CD4-positive, alpha-beta T cell (primary cell): ENCODE measurements at places on chromosomes 4 and X.
A peak's percentile ranks its signal among the peaks of the same experiment; 100 is the strongest.

GRCh38 chr4:33658971-33659370 is 2585.3 kb downstream of the ARAP2 start:
- H3K36me3 ChIP-seq, result no peaks in the 10 kb centered on the region
- no peak overlapping the region for H3K27ac ChIP-seq
- no peak for DNase-seq
- no peaks in the 10 kb centered on the region for H3K27me3 ChIP-seq

GRCh38 chr4:147513091-147513490 is 32.2 kb downstream of the EDNRA start:
- no peaks in the 10 kb centered on the region for H3K27me3 ChIP-seq
- no peaks in the 10 kb centered on the region for H3K4me1 ChIP-seq
- no peak for DNase-seq
- H3K36me3 ChIP-seq, result no peaks in the 10 kb centered on the region

DNA sequence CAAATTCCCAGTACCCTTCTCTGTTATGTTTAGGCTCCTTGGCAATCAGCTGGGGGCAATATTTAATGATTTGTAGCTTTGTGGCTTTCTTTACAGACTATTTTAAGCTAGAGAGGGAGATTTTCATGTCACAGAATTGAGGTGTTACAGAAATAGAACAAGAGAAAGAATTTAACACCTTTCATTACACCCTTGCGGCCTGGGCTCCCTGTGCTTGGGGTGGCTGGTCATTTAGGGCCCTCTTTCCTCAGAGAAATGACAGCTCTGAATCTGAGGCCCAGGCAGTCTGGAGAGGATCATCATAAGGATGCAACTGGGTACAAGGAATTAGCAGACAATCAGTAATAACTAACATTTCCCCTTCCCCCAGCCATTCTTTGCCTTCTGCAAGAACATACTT is 104.5 kb upstream of the INTU start:
- H3K36me3 ChIP-seq, result no peaks in the 10 kb centered on the region
- H3K4me3 ChIP-seq, result no peak overlapping the region
- no peaks in the 10 kb centered on the region for H3K27me3 ChIP-seq
- H3K27ac ChIP-seq, result no peak overlapping the region
- no peaks in the 10 kb centered on the region for H3K4me1 ChIP-seq

GRCh38 chr4:186778134-186778533 is 54.5 kb upstream of the FAT1 start:
- DNase-seq, result no peak
- H3K4me1 ChIP-seq, result no peaks in the 10 kb centered on the region
- no peak overlapping the region for H3K27ac ChIP-seq

DNA sequence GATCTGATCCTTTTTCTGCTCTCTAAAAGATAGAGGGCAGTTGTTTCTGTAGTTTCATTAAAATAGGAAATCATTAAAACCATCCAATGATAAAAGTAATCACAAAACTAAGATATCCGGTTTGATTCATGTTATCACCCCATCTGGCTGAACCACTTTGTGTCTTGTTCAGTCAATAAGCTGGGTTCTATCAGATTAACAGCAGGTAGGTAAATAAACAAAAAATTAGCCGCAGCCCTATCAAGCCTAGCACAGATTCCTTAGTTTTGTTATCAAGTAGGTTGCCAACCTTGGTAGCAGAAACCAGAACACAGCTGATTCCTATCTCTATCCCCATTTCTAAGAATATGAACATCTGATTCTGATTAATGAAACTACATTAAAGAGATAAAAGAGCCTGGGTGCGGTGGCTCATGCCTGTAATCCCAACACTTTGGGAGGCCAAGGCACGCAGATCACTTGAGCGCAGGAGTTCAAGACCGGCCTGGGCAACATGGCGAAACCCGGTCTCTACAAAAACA is 118.6 kb upstream of the PLAC1 start:
- H3K36me3 ChIP-seq, result peaks cover 33% of the 10 kb centered on the region
- H3K4me3 ChIP-seq, result no peak overlapping the region

DNA sequence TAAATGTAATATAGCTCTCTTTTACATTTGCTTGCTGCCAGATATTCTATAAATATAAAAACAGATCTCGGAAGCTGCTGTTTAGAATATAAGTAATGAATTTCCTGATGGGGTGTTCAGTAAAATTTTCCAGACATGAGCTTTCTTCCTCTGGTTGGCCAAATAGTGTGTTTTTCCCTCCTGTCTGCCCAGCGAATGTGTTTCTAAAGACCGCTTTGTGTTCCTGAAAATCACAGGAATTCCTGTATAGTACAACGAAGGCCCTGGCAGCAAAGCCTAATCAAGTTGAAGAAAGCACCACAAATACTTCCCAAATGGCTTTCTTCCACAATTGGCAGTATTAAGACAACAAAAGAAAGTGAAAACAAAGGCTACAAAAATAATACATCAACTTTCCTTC is 494.1 kb downstream of the INPP4B start:
- H3K36me3 ChIP-seq, result no peaks in the 10 kb centered on the region
- DNase-seq, result no peak
- no peaks in the 10 kb centered on the region for H3K27me3 ChIP-seq

DNA sequence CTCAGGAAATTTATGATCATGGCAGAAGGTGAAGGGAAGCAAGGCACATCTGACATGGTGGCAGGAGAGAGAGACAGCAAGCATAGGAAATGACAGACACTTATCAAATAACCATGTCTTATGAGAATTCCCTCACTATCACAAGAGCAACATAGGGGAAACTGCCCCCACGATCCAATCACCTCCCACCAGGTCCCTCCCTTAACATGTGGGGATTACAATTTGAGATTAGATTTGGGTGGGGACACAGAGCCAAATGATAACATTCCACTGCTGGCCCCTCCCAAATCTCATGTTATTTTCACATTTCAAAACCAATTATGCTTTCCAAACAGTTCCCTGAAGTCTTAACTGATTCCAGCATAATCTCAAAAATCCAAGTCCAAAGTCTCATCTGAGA is 8.2 kb upstream of the TMA16 start:
- no peaks in the 10 kb centered on the region for H3K27me3 ChIP-seq
- no peaks in the 10 kb centered on the region for H3K4me1 ChIP-seq
- no peak for DNase-seq
- no peak overlapping the region for H3K4me3 ChIP-seq
- no peak overlapping the region for H3K27ac ChIP-seq

DNA sequence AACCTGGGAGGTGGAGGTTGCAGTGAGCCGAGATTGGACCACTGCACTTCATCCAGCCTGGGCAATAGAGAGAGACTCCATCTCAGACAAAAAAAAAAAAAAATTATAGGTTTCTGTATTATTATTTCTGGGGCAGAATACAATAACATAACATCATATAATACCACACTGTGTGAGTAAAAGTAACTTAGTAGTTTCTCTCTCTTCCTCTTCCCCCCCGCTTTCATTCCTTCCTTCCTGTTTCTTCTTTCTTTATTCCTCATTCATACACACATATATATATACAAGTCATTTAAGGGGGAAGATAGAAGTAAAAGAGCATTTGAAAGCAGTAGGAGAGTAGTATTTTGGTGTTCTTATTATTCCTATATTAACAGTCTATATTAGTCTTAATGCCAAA is 55.9 kb upstream of the FHDC1 start:
- no peak overlapping the region for H3K4me3 ChIP-seq
- no peaks in the 10 kb centered on the region for H3K4me1 ChIP-seq
- H3K36me3 ChIP-seq, result no peaks in the 10 kb centered on the region
- DNase-seq, result no peak
- no peaks in the 10 kb centered on the region for H3K27me3 ChIP-seq
- no peak overlapping the region for H3K27ac ChIP-seq

DNA sequence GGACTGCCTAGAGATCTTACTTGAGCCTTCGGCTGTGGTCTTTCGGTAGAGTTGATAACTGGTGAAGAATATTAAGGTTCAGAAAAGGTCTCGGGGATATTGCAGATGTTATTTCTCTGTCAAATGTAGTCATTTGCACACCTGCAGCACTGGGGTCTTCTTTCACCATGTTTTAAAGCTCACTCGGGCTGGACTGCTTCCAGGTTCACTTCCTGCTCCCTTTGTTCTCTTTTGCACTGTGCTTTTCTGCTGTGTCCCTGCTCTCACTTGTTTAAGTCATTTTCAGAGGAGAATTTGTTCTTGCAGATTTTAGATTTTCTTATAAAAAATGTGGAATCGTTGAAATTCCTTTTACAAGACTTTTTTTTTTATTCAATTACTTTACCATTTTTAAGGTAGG is 68.5 kb downstream of the BMPR1B start:
- no peaks in the 10 kb centered on the region for H3K4me1 ChIP-seq
- H3K27ac ChIP-seq, result no peak overlapping the region
- H3K4me3 ChIP-seq, result no peak overlapping the region
- no peak for DNase-seq

DNA sequence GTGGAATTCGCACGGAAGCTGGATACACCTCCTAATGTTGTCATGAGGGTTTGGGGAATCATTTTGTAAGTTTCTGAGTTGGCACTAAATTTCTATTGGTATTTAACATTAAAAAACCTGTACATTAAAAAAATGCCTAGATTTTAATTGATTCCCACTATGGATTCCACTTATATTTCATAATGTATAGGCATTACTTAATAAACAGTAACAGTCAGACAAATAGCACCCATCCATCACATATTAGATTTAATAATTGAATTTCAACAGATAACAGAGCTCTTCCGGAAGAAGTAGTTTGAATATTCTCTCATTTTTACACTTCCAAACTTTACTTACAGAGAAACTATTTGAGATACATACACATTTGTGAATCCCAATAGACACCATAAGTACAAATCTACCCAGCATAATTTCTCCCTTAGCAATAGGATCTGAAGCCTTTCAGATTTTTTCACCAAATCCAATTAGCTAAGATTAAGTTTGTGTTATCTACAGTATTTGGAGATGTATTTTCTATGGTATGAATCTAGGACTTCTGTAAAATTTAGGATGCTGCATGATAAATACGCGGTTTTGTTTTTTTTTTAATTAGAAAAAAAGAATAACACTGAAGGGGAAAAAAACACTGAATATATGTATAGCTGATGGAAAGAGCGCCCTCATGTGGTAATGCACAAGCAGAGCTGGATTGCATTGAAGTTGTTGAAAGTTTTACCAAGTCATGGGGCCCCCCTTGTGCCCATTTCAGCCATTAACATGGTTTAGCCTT is 12.2 kb upstream of the ODAM start:
- no peak overlapping the region for H3K4me3 ChIP-seq
- no peaks in the 10 kb centered on the region for H3K4me1 ChIP-seq
- no peaks in the 10 kb centered on the region for H3K36me3 ChIP-seq
- H3K27ac ChIP-seq, result no peak overlapping the region

GRCh38 chr4:64857198-64857597 is 447.9 kb upstream of the TECRL start:
- DNase-seq, result no peak
- no peak overlapping the region for H3K4me3 ChIP-seq

- no peaks in the 10 kb centered on the region for H3K4me1 ChIP-seq
- H3K27me3 ChIP-seq, result no peaks in the 10 kb centered on the region
- no peak for DNase-seq
- no peak overlapping the region for H3K27ac ChIP-seq
- H3K4me3 ChIP-seq, result no peak overlapping the region
Measured at GRCh38 chrX:110015915-110016314, 13.0 kb downstream of the TMEM164 start.

DNA sequence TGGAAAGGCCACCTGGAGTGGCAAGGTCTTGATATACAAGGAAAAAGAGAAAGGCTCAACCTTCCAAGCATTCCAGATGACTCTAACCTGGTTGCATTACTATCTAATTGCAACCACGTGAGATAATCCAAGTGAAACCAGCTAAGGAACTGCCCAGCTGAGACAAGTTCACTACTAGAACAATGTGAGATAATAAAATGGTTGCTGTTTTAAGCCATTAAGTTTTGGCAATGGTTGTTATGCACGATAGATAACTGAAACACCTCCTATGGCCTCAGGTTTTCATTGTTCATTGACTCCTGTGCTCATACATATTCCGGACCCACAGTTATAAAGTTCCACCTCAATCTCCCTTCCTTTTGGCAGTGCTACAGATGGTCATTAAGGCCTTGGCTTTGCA is 9.2 kb upstream of the CXorf66 start:
- no peak overlapping the region for H3K4me3 ChIP-seq
- no peak overlapping the region for H3K27ac ChIP-seq
- no peak for DNase-seq
- H3K36me3 ChIP-seq, result no peaks in the 10 kb centered on the region
- no peaks in the 10 kb centered on the region for H3K4me1 ChIP-seq

GRCh38 chr4:114072781-114073180 is 93.3 kb upstream of the ARSJ start:
- no peaks in the 10 kb centered on the region for H3K27me3 ChIP-seq
- DNase-seq, result no peak
- H3K27ac ChIP-seq, result no peak overlapping the region
- no peak overlapping the region for H3K4me3 ChIP-seq
- no peaks in the 10 kb centered on the region for H3K36me3 ChIP-seq

DNA sequence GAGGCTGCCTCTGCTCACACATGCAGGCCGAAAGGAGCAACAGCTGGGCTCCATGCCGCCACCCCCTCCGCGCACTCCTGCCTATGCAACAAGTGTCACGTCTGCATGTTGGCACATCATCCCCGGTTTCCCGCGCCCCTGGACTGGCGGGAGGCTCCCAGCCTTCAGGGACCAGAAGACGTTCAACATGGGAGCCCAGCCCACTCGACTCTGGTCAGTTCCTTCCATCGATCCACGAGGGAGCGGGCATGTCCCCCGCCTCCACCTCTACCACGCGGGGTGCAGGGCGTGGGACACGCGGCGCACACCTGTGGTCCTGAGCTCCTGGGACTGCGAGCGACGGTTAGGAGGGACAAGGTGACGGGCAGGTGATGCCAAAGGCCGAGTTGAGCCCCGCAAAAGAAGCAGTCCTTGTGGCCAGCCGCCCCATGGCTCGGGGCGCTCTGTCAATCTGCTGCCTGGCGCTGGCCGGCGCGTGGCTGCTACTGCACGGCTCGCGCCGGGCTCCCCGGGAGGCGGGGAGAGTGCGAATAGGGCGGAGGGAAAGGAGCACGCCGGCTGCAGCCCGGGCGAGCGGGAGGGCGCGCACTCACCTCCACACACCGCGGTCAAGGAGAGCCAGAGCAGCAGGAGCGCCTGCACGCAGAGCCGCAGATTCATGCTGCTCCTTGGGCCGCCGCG is 645 bp downstream of the APLN start:
- no peak for DNase-seq
- no peak overlapping the region for H3K27ac ChIP-seq
- peaks cover 15% of the 10 kb centered on the region for H3K4me1 ChIP-seq
- H3K4me3 ChIP-seq, result peak overlapping the region; percentile 25

DNA sequence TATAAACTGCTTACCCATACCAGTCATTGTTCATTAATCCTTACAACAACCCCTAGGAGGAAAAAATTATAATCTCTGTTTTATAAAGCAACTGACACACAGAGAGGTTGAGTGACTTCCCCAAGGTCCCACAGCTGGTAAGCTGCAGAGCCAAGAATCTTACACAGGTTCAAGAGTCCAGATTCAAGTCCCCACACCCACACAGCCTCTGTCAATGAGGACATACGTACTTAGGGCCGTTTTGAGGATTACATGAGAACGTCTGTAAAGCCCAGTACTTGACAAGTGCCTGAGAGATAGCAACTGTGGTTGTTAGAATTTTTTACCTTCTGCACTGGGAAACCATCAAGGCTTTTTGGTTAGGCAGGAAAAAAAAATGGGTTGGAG is 556 bp upstream of the SLC25A43 start:
- H3K27ac ChIP-seq, result peak overlapping the region; percentile 5
- H3K27me3 ChIP-seq, result no peaks in the 10 kb centered on the region
- H3K4me1 ChIP-seq, result peaks cover 20% of the 10 kb centered on the region
- H3K4me3 ChIP-seq, result peak overlapping the region; percentile 58
- H3K36me3 ChIP-seq, result no peaks in the 10 kb centered on the region
- DNase-seq, result no peak
